ENCODE measurements at places on chromosomes 16 and 17.

- no peak for DNase-seq
Observed at GRCh38 chr17:57784226-57784895, 39.3 kb upstream of the CCDC182 start.

- DNase-seq = peak; percentile 96
Observed at GRCh38 chr17:51046514-51047384, 73.9 kb downstream of the SPAG9 start.

DNA sequence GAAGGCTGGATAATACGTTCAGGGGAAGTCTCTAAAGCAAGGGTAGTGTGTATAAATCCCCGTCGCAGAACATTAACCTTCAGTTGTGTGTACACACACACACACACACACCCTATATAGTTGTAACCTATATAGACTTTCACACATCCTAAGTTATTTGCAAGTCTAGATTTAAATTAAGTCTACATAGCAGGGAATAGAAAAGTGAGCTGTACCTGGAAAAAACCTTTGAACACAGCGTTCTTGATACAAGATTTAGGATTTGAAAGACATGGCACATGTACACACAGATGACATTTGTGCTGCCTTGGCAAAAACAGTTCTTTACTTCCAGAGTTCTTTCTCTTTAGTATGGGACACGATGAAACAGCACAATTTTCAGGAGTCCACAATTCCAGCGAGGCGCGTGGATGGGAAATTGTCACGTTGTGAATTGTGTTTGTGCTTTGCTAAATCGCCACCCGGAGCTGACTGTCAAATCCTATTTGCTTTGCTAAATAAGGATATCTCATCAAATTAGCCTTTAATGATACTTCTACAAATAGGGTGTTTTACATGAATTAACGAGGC lies 233.9 kb downstream of the MRTFB start:
- no peak for DNase-seq

- DNase-seq = no peak
Observed at GRCh38 chr16:49437344-49437743, 63.7 kb downstream of the C16orf78 start.

DNA sequence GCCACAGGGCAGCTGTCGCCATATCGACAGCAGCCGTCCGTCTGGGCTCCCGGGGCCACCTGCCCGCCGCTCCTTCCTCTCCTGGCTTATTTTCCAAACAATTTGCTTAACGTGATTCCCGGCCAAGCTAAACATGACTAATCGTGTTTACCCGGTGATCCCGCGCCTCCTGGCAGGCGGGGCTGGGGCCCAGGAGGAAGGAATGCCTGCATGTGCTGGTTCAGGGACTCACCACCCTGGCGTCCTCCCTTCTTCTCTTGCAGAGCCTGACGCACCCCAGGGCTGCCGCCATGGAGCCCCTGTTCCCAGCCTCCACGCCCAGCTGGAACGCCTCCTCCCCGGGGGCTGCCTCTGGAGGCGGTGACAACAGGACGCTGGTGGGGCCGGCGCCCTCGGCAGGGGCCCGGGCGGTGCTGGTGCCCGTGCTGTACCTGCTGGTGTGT lies 6.1 kb downstream of the SSTR5 start:
- peak; percentile 24 for DNase-seq

DNA sequence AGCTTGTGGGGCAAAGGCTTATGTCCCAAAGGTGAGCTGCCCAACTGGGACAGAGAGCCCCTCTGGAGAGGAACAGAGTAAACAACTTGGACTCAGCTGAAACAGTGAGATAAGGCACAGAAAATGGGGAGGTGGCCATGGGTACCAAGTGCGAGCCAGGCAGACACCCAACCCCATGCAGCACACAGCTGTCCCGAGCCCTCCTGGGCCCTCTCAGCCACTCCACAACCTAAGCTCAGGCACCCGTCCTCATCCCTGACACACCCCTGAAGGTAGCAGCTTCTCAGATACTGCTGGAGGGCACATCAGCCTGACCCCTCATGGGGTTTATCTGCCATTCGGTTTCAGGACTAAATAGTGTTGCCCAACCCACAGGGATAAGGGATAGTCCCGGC lies 4.8 kb upstream of the GFOD2 start:
- DNase-seq = no peak

- peak; percentile 92 for DNase-seq
Observed at GRCh38 chr17:1039511-1040215, 42.7 kb downstream of the TIMM22 start.

GRCh38 chr17:39777534-39778365 lies 40.0 kb downstream of the GRB7 start:
- DNase-seq = no peak

- no peak for DNase-seq
Observed at GRCh38 chr16:27517664-27518063, 32.0 kb downstream of the GTF3C1 start.
